ENCODE measurements at places on chromosomes 3 and 15. TPM values are rescaled to one million over a fixed set of nuclear protein-coding genes. Genes with fewer than 3 reads are reported as not detected.

DNA sequence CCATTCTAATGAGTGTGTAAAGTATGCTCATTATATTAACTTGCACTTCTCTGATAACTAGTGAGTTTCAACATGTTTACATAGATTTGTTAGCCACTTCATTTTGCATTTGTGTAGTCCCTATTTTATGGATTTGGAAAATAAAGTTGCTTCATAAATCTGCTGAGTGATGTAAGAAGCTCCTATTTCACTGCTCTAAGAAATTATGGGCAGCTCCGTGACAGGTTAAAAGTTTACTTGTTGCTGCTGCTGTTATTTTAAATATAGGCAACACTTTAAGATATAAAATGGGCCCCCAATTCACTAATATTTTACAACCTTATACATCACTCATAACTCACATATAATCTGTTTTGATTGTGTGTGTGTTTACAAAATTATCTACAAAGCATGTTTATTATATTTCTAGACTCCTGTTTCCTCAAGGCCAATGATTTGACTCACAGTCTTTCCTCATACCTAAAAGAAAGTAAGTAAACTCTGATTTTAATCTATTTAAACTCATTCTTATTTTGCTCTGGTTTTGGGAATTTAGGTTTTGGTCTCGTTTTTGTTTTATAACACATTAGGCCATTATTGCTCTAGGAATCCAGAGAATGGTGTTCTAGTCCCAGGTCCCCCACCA lies 51.7 kb upstream of the FILIP1L start:
- DNase-seq = no peak

MUSTN1 gene
- polyA plus RNA-seq = 11.2 TPM

- DNase-seq = no peak
Measured at GRCh38 chr3:197289726-197290125, 8.7 kb downstream of the DLG1 start.

CACNA2D2 gene
- 0.66 TPM for polyA plus RNA-seq

- DNase-seq = no peak
Measured at GRCh38 chr3:25558121-25558520, 106.6 kb downstream of the TOP2B start.

- DNase-seq = peak; percentile 47
Measured at GRCh38 chr15:85702321-85703101, 92.2 kb downstream of the KLHL25 start.

- no peak for DNase-seq
Measured at GRCh38 chr15:31609258-31609681, 282.6 kb downstream of the KLF13 start.

TMEM266 gene
- not detected for polyA plus RNA-seq

SPINK8 gene
- polyA plus RNA-seq = not detected

GRCh38 chr3:158097081-158097592 lies 9.1 kb downstream of the SHOX2 start:
- no peak for DNase-seq

DNA sequence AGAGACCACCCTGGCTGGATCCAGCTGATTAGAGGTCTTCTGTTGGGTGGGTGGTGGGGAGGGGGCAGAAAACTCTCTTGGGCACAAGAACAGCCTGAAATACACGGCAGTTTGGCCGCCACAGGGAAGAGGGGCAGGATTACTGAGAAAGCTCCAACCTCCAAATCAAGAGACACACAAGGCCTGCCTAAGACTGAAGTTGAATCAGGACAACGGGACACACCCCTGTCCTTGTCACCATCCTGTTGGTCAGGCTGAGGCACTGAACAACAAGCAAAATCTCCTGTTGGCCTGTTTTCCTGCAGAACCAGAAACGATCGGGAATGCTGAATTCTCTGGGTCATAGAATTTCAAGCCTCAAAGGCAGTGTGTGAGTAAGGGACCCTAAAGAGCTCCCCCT lies 247.8 kb downstream of the FAM43A start:
- DNase-seq = no peak

DNA sequence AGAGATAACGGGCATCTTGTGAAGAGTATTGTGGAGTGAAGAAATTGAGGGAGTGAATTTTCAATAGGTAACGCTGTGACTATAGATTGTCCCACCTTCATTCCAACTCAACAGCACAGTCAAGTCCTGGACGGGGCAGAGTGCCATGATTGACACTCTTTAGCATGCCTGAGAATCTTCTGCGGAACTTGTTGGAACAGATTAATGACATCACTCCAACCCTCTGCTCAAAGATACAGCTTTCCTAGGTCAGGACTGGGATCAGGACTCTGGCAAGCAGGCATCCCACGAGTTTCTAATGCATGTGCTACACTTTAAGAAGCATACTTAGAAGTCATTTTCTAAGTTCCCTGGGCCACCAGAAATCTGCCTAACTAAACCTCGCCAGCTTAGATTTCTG lies 267.6 kb upstream of the CFAP20DC start:
- no peak for DNase-seq

DNA sequence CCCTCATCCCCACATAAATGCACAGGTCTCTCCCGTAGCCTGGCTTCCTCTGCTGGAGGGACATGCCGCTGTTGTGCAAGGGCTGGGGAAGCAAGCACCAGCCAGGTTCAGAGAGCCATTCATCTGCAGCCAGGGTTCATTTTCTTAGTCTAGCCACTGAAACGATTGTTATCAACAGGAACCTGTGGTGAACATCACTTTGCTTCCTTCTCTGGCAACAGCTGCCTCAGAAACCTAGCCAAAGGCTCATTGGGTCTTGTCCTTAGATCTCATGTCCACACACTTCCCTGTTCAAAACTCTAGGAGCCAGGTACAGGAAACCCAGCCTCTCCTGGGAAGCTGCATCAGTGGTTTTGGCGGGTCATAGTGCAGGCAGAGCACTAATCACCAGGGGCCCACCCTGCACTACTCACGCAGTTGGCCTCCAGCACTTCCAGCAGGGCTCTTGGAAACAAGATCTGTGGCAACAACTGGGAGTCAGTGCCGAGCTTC lies 47.0 kb downstream of the OXNAD1 start:
- peak; percentile 61 for DNase-seq

DNA sequence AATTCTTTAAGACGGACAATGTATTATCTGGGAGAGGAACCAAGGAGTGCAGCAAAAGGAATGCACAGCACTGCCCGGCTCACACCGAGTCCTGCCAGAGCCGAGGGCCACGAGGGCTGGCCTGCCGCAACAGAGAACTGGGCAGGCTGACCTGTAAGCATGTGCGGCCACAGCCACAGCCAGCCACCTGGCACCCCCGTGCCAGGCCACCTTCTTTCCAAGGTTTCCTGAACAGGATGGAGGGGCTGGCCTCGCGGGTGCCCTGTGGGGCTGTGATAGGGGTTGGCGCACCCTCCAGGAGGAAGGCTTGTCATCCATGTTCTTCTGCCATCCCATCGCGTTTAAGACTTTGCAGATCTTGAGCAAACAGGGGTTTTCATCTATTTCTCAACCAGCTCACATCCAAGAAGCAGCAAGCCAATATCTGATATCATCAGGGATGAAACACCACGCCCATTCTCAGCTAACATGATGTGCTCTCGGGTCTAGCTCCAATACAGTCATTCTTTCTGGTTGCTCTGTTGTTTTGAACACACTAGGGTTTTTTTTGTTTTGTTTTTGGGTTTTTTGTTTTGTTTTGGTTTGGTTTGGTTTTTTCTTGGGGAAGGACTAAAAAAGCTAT lies 10.2 kb downstream of the CA12 start:
- no peak for DNase-seq

SPTBN5 gene
- polyA plus RNA-seq = 0.55 TPM

- no peak for DNase-seq
Measured at GRCh38 chr15:65553691-65554090, 23.4 kb downstream of the HACD3 start.

- DNase-seq = peak; percentile 45
Measured at GRCh38 chr15:67884514-67885174, 44.8 kb upstream of the RNU6-1 start.

BLOC1S6 gene
- polyA plus RNA-seq = 12.4 TPM

Measured in B cell (primary cell).